H4 (cell line): ENCODE measurements at places on chromosomes 12 and 14.

GRCh38 chr12:110846615-110847566 lies at the start of gene CCDC63:
TSS of gene CCDC63 (plus strand) at chr12:110846987. CDS start at chr12:110852955, 5,968 bp downstream.
- DNase-seq, result no peak

GRCh38 chr14:99412117-99413061 lies 68.3 kb downstream of the SETD3 start:
- DNase-seq, result no peak

GRCh38 chr14:99063620-99064225 lies 208.3 kb downstream of the BCL11B start:
- DNase-seq, result no peak

GRCh38 chr12:68958322-68958721 lies 25.4 kb upstream of the CPM start:
- no peak for DNase-seq

DNA sequence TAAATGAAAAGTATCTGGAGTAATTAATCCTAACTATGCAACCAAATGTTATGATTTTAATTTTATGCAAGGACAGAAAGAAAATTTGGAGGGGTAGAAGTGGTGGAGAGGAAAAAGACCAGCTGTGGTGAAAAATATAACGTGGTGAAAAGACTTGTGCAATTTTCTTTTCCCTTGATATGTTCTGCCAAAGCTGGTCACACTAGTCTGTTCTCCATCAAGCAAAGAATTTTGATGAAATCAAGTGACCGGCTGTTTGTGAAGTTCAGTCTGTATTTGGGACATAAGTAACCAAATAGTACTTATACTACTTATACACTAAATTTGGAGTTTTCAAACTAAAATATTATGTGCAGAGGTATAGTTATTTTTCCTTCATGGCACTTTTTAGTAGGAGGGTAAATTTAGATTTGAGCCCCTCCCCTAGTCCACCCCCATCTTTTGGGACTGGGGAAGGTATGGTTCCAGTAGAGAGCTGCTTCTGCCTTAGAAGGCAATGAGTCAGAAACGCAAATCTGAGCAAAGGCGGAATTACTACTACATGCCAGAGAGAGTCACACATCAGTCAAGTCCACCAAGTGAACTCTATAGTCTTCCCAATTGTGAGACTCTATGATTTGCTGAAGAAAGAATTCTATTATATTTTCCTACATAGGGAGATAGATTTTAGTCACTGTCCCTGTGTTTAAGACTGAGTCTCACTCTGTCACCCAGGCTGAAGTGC lies 229.7 kb downstream of the SLC25A21 start:
- no peak for DNase-seq

- peak; percentile 86 for DNase-seq
These were observed 3.3 kb upstream of the KRT79 start for GRCh38 chr12:52837413-52837741.

DNA sequence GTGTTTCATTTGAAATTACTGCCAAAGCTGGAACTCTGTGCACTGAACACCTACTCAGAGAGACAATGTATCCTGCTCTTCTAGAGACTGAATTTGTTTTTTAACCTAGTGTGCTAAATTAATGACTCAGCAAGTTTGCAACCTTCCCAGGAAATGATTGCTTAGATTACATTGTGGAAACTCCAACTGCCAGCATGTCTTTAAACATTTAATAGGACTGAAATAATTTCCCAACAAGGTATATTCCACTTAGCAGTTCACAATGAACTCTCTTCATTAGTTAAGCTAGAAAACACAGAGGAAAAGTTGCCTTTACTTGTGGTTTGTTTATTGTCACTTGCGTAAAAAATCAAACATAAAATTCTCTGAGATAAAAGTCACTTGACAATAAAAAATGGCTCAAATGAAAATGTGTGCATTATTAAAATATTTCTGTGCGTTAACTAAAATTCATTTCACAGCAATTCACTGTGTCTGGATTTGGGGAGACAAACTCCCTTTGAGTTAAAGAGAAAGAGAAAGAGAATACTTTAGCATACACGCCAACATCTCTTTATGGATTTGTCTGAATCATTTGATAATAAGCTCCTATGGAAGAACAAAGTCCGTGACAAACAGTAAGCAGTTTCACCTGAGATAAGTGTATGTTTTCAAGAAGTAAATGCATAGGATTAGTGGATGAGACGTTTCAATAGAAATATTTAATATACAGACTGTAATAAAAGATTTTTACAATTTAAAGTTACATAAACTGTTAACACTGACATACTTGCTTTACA lies 284.0 kb downstream of the PRKD1 start:
- DNase-seq, result peak; percentile 40

- no peak for DNase-seq
These were observed 359.8 kb downstream of the PCNX1 start for GRCh38 chr14:71267007-71267513.

DNA sequence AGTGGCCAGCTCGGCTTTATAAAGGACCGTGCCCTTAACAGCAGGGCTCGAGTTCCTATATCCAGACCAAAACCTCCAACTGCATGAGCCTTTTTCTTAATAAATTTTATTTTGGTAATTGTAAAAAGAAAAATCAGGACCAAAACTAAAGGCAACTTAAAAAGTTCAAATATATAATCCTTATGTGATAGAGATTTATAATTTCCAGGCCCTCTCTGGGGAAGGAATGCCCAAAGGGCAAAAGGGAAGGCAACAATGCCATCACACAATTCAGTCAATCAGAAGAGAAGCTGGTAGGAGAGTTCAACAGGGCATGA lies 401 bp upstream of the IPO4 start:
- DNase-seq, result no peak

DNA sequence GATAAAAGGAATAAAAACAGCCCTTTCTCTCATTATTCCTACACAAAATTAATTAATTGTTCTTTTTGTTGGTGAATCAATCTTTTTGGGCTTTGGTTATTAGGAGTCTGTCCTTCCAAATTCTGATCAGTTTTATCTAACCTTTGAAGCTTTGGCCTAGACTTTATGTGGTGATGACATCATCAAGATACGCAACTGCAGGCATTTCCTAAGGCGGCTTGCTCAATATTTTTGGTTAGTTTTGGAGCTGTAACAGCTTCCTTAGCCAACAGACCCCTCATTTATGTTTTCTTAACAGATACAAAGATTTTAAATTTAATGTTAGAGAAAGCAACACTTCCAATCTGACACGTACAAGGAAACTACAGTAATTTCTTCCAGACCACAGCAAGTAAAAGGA lies 87.8 kb upstream of the PDE3A start:
- DNase-seq, result no peak

DNA sequence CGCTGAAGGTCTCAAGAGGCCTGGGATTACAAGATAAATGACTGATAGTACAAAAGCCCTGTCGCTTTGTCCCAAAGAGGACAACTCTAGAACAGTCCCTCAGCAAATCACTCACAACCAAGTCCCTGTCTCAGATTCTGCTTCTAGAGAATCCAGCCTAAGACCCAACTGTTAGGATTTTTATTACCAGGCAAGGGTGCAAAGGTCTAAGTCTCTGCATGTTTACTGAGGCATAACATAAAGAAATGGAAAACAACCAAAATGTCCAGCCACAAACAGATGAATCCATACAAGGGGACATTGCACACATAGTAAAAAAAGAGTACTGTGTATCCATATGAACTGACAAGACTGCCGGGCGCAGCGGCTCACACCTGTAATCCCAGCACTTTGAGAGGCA lies 104.1 kb downstream of the FOXN3 start:
- no peak for DNase-seq

GRCh38 chr12:111455448-111456320 lies 50.0 kb downstream of the SH2B3 start:
- DNase-seq, result no peak

DNA sequence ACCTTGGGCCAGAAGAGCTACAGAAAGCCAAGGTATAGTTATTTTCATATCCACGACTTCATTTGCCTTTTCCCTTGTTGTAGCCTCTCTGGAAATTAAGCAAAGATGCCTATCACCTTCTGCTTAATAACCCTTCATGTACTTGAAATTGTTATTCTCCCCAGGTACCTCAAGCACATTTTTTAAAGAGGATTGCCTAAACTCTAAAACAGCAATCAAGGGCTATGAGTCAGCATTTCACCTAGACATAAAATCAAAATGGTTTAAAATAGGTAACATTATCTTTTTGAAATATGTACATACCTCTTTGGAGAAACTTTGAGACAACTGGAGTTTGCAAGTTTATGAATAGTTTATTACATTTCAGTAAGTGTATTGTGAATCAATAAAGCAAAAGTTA lies 11.6 kb downstream of the DTD2 start:
- no peak for DNase-seq

DNA sequence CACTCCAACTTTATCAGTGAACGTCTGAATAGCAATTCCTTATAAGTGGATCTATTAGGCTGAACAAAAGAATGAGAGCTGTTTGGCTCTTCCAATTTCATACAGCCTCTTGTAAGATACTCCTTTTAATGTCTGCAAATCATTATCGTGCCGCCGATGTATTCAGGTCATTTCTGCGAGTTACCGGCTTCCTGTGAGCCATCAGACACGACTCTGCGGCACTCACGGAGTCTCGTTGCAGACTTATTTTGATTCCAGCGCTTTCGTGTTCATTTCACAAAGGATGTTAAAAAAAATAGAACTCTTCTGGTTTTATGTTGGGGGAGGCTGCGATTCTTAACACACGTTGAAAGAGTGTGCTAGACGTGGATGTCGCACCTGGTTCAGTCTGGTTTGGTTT lies 106.6 kb downstream of the GLT1D1 start:
- no peak for DNase-seq

- DNase-seq, result no peak
These were observed 78.2 kb upstream of the GARIN2 start for GRCh38 chr14:67111022-67111421.

GRCh38 chr14:76710056-76711010 lies 50.9 kb upstream of the VASH1 start:
- peak; percentile 34 for DNase-seq

DNA sequence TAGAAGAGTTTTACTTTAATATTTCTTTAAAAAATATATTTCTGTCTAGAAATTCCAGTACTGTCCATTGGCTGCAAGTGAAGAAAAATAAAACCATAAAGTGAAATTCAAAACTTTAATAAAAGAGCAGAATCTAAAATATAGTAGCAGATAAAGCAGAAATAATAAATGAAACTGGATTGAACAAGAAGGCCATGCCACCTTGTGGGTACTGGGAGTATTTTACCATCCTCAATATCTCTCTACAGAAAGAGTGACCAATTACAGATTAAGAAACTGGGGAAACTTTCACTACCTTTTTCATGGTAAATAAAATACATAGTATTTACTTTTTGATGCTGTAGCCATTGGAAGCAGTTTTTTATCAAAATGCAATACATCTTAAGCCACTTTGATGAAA lies 220.5 kb downstream of the BCAT1 start:
- peak; percentile 17 for DNase-seq

DNA sequence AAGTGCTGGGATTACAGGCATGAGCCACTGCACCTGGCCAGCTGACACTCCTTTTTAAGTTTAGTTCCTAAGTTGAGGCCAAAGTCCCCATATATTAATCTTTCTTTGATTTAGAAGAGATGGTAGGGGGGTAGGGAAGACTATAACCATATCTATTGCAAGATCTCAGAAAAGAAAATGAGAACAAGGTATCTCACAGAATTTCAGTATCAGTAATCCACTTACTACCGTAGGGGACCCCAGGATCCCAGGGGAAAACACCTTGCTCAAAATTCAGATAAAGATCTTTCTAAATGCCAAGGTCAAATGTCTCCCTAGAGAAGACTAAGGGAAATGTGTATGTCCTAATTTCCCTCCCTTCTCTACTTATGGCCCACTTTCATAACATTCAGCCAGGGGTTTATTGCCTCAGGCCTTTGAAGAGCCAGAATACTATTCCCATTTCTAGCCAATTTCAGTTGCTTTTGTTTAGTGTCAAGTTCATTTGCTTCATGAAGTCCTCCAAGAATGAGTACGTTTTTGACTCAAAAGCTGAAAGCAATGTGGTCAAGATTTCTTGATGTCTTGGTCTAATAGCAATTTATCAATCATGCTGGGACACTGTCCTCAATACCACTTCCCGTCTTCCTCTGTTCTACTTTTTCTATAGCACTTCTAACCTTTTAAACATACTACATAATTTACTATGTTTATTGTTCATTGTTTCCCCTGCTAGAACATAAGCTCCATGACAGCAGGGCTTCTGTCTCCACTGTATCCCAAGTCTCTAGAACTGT lies 86.3 kb downstream of the DCAF5 start:
- DNase-seq, result no peak

GRCh38 chr12:71565535-71565934 lies 98.1 kb downstream of the ZFC3H1 start:
- DNase-seq, result no peak

GRCh38 chr12:108738170-108738569 lies 6.9 kb upstream of the CORO1C start:
- DNase-seq, result no peak

DNA sequence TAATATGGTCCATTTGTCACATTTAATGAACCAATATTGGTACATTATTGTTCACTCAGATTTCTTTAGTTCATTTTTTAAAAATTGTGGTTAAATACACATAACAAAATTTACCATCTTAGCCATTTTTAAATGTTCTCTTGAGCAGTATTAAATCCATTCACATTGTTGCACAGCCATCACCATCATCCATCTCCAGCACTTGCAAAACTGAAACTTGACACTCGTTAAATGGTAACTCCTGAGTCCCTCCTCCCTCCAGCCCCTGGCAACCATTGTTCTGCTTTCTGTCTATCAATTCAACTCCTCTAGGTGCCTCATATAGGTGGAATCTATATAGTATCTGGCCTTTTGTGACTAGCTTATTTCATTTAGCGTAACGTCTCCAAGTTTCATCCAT lies 86.4 kb downstream of the ACACB start:
- DNase-seq, result no peak

GRCh38 chr14:90969531-90970166 lies 90.8 kb downstream of the RPS6KA5 start:
- no peak for DNase-seq

DNA sequence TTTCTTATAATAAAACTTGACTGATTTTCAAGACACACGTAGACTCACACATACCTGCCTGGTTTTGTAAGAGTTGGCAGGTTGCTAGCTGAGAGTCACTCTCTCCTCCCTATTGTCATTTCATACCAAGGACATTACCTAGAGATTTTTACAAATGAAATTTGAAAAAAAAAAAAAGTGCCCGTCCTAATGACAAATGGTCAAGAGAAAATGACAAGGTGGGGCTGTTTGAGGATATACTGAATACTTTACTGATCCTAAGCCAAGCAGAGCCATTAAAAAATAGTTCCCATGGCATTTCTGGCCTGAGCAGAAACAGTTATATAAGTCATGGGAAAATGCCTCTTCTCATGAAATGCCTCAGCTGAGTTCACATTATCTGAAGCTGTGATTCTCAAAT lies 150.2 kb downstream of the DYRK2 start:
- no peak for DNase-seq

GRCh38 chr12:112964067-112964670 lies 14.2 kb upstream of the OAS2 start:
- no peak for DNase-seq

DNA sequence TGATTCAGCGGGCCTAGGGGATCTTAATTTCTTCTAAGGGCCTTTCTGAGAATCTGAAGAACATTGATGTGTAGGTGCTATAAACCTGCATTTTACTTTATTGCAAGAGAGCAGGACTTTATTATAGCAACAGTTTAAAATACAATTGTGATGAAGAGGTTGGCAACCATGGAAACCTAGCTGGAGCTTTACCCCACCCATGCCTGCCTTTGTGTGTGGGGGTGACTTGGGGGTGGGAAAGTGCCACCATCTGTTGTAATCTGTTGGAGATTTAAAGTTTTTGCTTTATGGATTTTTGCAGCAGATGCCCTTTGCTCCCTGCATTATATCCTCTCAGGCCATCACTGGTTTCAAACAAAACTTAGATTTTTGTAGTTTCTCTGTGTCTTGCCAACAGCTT lies 64.6 kb downstream of the ATG14 start:
- DNase-seq, result no peak
